Calu3 (cell line): ENCODE measurements at places on chromosomes 7 and 10. TPM values are rescaled to one million over a fixed set of nuclear protein-coding genes. Genes with fewer than 3 reads are reported as not detected.

DNA sequence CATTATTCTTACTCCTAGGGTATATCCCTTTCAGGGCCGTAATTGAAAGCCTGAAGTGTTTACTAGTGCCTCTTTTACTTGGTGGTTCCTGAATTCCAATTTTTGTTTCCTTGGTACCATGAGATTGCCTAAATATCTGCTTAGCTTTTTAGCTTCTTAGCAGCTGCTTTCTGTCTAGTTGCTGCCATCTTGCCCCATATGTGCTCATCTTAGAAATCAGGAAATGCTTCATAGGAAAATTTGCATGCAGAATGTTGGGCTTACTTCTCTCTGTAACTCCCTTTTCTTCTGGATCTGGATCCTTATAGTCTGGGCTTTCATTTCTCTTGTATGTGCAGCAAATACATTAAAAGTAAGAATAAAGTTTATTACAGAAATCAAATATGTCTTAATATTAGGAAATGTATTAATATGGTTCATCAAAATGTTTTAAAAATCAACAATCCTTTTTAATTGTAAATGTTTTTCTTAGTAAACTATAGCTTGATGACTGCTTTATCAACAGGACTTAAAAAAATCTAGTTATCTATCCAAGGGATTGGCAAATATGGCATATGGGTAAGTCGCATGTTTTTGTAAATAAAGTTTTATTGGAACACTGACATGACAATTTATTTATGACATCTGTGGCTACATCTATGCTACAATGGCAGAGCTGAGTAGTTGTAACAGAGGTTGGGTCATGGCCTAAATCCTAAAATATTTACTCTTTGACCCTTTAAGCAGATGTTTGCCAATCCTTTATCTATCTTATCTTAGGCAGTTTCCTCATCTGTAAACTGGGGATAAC is 73.5 kb upstream of the CDK6 start:
- no peak for DNase-seq

DNA sequence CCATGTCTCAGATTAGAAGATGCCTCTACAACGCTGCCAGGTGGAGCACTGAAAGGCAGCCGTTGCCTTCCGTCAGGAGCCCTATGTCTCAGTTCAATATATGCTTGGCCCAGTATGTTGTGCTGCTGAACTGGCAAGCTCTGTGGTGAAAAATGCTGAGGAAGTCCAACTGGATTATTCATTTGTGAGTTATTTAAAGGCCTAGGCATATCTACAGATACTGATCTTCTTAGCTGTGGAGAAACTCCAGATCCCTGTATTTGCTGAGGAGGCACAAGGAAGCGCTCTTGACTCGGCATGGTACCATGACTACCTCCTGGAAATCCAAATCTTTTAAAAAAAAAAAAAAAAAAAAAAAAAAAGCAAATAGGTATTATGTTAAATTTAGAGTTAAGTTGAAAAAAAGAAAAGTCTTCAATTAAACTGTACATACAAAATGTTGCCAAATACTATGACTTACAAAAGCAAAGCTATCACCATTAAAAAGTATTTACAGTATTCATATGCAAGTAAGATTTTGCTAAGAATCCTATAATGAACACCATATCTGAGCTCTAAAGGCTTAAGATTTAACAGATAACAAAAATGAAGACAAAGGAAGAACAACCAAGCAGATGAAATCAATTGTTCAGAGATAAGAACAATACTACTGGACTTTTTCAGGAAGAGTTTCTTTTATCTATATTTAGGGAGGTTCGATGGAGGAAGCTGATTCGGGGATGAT is 152.4 kb downstream of the GALNT11 start:
- DNase-seq, result no peak

- DNase-seq, result no peak
Measured at GRCh38 chr10:67107670-67108069, 181.8 kb downstream of the LRRTM3 start.

- DNase-seq, result no peak
Measured at GRCh38 chr7:37484426-37485073, 35.9 kb upstream of the ELMO1 start.

GRCh38 chr10:6123532-6123931 is 34.7 kb downstream of the RBM17 start:
- no peak for DNase-seq

DNA sequence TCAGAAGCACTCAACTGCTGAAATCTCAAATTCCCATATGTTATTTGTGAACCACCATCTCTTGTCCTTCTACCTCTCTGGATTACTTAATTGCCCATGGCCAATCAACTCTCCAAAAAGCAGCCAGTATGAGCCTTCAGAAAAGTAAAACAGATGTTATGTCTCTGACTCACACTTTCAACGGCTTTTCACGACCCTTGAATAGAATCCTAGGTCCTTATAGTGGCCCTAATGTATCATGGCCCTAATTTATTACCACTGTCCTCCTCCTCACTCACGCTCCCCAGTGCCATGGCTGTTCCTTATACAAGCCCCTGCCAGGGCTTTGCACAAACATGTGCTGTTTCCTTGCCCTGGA is 20.0 kb downstream of the ZNF438 start:
- no peak for DNase-seq

DNA sequence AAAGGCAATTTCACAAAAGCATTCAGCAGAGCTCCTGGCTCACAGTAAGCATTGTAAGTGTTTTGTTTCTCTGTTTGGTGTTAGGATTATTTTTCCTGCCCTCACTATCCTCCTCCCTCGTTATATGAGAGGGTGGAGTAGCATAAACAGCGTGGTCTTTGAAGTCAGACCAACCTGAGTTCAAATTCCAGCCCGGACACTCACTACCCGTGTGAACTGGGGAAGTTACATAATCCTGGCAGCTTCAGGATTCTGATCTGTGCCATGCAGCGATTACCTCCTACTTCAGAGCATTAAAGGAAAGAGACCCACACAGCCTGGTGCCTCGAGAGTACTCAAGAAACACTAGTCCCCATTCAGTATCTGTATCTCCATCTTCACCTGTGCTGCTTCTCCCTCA is 386.5 kb downstream of the INHBA start:
- DNase-seq, result no peak

DNA sequence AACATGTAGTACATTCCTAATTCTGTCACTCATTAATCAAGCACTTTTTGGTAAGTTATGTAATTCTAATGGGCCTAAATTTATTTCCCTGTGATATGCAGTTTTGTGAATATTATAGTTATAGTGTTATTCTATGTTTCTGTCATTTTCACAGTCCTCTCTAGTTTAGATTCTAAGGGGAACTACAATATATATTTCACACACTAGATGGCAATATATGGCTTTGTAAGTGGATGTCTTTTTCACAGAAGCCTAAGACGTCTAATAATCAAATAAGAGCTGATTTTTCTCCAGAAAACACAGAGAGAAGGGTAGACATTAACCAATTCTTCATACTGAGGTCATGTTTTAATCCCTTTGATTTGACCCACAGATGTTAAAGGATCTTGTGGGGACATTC is 18.0 kb downstream of the RNLS start:
- DNase-seq, result no peak

DNA sequence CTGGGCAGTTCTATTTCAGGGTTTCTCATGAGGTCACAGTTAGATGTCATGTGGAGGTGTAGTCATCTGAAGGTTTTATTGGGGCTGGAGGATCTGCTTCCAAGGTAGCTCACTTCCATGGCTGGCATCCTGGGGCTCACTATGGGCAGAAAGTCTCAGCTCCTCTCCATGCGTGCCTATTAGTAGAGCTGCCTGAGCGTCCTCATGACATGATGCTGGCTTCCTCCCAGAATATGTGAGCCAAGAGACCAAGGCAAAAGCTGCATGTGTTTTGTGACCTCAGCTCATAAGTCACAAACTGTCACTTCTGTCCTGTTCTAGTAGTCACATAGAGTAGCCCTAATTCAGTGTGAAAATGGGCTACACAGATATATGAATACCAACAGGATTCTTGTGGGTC is 524.4 kb downstream of the SUGCT start:
- no peak for DNase-seq

GRCh38 chr7:154794147-154794780 is 208.7 kb downstream of the PAXIP1 start:
- DNase-seq, result no peak

GRCh38 chr7:128045766-128046165 is 14.5 kb upstream of the LRRC4 start:
- no peak for DNase-seq

DNA sequence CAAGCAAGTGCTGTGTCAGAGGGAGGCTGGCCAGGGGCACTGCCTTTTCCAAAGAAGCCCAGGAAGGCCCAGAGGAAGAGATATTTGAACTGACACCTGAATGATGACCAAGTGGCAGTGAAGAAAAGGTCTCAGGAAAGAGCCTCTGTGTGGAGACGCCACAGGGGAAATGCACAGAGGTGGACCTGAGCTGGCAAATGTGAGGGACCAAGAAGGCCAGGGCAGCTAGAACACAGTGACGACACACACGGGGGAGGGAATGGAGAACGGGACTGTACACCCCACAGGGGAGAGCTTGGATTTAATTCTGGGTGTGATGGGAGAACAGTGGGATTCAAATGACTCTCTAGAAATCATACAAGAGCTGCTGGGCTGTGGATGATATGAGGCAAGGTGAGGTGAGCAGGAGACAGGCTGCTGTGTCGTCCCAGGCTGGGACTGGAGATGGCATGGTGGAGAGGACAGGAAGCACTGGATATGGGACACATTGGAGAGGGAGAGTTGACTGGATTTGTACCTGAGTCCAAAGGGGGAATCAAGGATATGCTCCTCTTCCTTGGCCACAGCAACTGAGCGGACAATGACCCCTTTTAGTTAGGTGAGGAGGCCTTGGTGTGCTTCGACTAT is 84.2 kb upstream of the DDC start:
- no peak for DNase-seq

DNA sequence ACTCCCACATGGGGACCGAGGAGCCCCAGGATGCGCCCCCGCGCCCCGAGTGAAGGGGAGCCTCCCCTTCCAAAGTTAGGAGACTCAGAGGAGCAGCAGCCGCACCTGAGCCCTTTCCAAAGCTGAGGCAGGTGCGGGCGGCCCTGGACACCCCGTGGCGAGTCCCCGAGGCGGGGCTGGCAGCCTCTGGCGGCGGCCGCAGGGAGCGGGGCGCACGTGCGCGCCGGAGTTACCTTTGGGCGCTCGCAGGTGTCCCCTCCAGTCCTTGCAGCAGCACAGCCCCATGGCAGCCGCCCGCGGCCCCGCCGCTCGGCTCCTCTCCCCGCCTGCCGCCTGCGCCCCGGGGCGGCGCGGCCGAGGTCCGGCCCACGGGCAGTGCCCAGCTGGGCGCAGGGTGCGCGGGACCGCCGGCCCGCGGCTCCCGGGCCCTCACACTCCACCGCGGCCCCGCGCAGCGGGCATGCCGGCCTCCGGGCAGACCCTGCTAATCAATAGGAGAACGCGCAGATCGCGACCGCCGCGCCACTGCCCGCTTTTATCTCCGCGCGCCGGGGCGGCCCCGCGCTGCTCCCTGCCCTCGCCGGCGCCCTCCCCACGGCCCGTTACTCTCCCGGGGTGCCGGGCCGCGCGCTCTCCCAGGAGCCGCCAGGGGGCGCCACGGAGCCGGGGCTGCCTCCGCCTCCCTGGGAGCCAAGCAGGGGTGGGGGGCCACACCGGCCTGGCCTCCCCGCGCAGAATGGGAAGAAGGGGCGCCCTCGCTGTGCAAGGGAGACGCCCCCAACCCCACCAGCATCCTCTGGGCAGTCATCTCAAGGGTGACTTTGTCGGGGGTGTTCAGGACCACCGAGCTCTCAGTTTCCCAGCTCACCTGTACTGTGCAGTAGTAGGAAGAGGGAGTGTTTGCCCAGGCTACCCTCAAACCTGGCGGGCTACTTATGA is 80.8 kb downstream of the ARHGAP22 start:
- peak; percentile 54 for DNase-seq

DNA sequence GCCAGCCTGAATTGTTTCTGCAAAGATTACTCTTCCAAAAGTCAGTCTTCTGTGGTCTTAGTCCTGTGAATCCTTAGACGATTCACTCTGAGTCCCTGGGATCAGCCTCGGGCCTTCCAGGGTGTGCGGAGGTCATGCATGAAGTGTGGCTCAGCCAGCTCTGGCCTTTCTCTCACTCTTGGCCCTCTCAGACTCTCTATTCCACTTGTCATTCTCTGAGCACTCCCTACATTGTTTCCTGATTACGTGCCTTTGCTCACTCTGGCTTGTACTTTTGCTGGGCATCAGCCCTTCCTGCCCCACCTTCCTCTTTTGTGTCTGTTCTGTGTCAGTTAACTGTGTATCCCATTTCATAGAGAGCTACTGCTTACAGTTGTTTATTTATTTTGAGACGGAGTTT is 36.0 kb downstream of the CCNY start:
- no peak for DNase-seq

DNA sequence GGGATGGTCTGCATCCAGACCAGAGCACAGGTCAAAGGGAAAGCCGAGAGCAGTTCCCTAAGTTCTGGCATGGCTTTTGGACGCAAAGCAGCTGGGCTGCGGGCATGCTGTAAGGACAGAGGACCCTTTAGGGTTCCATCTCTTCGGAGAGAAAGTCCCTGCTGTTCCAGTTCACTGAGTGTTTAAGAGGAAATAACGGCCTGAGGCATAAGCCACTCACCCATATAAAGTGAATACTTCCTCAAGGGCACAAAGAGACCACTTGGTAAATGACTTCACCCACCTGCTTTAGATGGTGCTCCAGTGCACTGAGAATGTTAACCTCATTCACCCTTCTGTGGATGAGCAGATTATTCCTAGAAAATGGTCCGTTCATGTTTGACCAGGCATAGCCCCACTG is 586.7 kb upstream of the GALNT17 start:
- DNase-seq, result no peak

DNA sequence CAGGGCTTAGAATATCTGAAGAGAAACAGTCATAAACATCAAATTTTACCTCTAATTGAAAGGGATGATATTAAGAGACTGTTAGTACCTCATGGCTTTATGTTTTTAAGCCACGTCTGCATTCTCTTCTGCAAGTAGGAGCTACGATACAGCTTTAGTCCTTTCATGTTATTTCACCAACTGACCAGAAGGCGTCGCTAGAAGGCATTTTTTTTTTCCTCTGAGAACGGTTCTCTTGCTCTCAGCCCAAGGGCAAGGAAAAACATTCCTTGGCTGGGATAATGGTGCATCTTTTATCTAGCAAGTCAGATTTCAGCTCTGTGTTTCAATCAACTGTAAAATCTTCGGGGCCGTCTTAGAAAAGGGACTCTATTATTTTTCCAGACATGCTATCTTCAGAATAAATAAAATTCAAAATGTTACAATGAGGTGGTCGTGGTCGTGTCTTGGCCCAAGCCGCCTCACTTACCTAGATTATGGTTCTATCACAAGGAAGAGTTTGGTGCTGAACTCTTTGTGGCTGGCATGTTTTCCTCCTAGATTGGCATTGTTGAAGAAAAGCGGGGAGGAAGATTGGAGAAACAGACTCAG is 41.6 kb upstream of the LYZL2 start:
- DNase-seq, result peak; percentile 54

GRCh38 chr10:102412293-102412692 is 6.3 kb downstream of the PSD start:
- no peak for DNase-seq

The TMEM270 gene
- total RNA-seq, result 0.59 and 1.2 TPM in 2 replicates

The ADAM22 gene
- 3.0 and 3.2 TPM in 2 replicates for total RNA-seq

The DOCK1 gene
- total RNA-seq, result 29.1 and 34.2 TPM in 2 replicates

The PSMC2 gene
- 105 and 114 TPM in 2 replicates for total RNA-seq

The GDF10 gene
- total RNA-seq, result not detected in 2 replicates

The RPEL1 gene
- 0.57 and 0.61 TPM in 2 replicates for total RNA-seq

The MBL2 gene
- not detected in 2 replicates for total RNA-seq

The SLC18A3 gene
- not detected in 2 replicates for total RNA-seq

The CWF19L1 gene
- 17.3 and 22.9 TPM in 2 replicates for total RNA-seq

The RHOBTB1 gene
- total RNA-seq, result 9.8 and 10.2 TPM in 2 replicates

The OR6B1 gene
- not detected in 2 replicates for total RNA-seq

The EPO gene
- total RNA-seq, result not detected in 2 replicates
